ENCODE measurements at places on chromosomes 6 and 20.

GRCh38 chr6:130324657-130325056, 41.2 kb upstream of the TMEM200A start:
- no peak for DNase-seq

DNA sequence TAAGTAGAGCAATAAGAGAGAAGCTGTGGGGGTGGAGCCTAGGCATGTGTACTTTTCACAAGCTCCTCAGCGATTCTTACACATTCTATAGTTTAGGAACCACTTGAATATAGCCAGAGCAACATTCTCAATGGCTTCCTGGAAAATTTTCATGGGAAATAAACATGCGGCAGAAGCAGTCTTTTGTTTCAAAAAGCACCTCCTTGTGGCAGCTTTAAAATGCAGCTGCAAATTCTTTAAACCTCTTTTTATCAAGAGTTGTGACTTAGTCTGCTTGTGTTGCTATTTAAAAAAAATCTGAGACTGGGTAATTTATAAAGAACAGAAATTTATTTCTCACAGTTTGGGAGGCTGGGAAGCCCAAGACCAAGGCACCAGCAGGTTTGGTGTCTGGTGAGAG, 23.8 kb downstream of the NKX2-2 start:
- no peak for DNase-seq

- no peak for DNase-seq
Observed at GRCh38 chr6:136563386-136564152, 13.3 kb upstream of the MAP7 start.

GRCh38 chr6:126786262-126786661, 332.2 kb upstream of the RSPO3 start:
- no peak for DNase-seq

- DNase-seq = no peak
Observed at GRCh38 chr20:46199198-46199597, 81.1 kb downstream of the CD40 start.

GRCh38 chr20:998231-998830, 3.8 kb downstream of the RSPO4 start:
- no peak for DNase-seq

GRCh38 chr6:42454428-42454791, 2.7 kb upstream of the TRERF1 start:
- DNase-seq = no peak
